Bronchial smooth muscle cell (primary cell): ENCODE measurements at places on chromosomes 12 and 14. TPM values are rescaled to one million over a fixed set of nuclear protein-coding genes. Genes with fewer than 3 reads are reported as not detected.

Gene C12orf50
- not detected in 2 replicates for total RNA-seq

Gene SLC4A8
- total RNA-seq = 3.0 and 7.6 TPM in 2 replicates

Gene ADSS1
- 6.9 and 9.2 TPM in 2 replicates for total RNA-seq

Gene CCDC85C
- 2.0 and 3.2 TPM in 2 replicates for total RNA-seq

Gene KRT74
- total RNA-seq = not detected in 2 replicates
